ENCODE measurements at places on chromosomes 1 and 21.

GRCh38 chr1:30473922-30474817 is 249.2 kb downstream of the MATN1 start:
- DNase-seq, result no peak

DNA sequence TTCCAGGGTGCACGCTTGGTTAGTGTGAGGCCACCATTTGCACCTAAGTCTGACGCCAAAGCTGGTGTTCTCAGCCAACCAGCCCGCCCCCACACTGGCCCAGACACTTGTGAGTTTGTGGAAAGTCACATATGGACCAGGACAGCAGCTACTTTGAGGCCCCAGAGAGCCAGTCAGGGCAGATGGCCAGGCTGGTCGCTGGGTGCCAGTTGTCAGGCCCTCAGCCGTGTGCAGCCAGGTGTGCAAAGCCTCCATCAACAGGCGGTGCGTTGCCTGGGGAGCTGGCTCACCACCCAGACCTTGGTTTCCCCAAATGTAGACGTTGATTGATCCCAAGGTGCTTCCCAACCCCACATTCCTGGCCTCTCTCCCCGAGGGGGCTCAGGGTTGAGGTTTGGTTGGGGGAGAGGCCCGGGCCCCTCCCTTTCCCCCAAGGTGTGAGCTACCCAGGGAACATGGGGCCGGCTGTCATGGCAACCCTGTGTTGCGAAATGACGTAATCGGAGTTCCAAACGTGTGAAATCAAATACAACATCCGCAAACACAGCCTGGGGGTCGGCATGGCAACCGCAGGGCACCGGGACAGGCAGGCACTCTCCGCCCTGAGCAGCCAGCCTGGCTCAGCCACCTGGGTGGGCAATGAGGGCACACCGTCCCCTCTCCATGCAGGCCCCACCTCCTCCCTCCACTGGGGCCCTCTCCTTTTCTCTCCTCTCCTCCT is 42.2 kb upstream of the WNT4 start:
- peak; percentile 50 for DNase-seq

DNA sequence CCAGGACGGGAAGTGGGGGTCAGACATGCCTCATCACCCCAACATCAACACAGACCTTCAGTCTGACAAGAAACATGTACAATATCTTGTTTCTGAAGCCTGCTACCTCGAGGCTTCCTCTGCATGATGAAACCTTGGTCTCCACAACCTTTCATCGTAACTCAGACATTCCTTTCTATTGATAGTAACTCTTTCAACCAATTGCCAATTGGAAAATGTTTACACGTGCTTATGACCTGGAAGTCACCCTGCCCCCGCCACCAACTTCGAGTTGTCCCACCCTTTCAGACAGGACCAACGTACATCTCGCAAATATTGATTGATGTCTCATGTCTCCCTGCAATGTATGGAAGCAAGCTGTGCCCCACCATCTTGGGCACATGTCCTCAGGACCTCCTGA is 159.5 kb downstream of the ETS2 start:
- no peak for DNase-seq

DNA sequence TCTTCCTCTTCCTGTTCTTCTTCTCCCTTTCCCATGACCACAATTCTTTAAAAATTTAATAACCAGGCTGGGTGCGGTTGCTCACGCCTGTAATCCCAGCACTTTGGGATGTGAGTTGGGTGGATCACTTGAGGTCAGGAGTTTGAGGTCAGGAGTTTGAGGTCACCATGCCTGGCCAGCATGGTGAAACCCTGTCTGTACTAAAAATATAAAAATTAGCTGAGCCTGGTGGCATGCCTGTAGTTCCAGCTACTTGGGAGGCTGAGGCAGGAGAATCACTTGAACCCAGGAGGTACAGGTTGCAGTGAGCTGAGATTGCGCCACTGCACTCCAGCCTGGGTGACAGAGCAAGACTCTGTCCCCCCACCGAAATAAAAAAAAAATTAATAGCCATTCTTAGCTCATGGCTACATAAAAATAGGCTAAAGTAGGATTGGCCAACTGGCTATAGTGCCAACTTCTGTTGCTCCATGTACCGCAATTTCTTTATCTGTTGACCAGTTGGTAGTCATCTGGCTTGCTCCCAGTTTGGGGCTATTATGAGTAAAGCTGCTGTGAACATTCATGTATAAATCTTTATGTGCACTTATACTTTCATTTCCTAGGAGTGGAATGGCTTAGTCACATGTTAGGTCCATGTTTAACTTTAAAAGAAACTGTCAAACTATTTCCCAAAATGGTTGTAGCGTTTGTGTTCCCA is 136.3 kb downstream of the PEX14 start:
- DNase-seq, result no peak

- DNase-seq, result no peak
These were observed 579 bp upstream of the ZNF684 start for GRCh38 chr1:40530735-40531380.

DNA sequence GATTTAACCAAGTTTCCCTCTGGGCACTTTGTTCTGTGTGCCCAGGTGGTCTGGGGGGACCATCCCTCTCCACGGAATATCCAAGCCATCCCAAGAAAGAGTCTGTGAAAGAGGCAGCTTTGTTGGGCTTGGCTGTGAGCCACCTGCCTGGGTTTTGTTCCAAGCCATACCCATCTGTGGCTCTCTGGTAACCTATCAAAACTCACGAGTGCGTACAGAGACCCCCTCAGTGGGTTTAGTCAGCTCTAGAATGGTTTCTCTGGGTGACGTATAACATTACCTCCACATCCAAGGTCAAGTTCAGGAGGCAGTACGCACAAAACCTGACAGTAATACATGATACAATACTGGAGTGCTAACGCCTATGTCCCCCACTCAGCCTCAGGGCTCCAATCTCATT is 54.2 kb downstream of the DNTTIP2 start:
- no peak for DNase-seq

DNA sequence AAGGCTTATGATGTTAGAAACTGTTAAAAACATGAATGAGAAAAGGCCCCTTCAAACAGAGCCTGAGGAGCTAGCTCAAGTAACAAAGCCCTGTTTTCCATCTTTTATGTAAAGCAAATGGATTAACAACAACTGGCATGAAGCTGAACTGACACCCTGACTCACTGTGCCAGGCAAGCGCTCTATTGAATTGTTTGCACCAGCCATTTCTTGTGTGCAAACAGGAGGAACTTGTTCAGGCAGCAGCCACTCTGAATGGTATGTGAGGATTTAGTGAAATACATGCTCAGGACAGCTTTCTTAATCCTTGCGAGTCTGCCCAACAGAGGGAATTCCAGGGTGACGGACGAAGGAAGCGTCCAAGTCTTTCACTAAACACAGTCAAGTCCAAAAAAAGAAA is 291.1 kb upstream of the ADGRL2 start:
- no peak for DNase-seq

DNA sequence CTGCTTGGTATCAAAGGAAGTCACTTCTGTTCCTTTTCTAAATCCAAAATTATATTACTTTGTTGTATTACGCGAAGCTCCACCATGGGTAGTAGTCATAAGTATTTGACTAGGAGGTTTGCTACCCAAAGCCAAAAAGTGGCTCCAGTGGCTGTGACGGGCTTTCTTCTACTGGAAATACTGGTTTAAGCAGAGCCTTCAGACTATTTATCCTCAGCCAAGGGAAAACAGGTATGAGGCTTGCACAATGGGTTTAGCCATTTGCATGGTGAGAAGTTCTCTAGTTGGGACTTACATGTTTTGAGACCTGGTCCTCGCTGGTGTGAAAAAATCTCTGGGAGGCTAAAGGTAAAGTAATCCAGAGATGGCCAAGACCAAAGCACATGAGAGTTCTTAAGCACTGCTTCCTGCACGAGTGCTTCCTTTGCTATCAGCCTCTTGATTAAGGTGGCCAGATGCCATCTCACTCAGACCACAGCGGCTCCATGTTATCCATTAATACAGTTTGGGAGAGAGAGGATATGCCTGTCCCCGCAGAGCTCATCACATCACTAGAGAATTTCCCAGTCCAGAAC is 121.2 kb downstream of the PIK3R3 start:
- DNase-seq, result no peak

DNA sequence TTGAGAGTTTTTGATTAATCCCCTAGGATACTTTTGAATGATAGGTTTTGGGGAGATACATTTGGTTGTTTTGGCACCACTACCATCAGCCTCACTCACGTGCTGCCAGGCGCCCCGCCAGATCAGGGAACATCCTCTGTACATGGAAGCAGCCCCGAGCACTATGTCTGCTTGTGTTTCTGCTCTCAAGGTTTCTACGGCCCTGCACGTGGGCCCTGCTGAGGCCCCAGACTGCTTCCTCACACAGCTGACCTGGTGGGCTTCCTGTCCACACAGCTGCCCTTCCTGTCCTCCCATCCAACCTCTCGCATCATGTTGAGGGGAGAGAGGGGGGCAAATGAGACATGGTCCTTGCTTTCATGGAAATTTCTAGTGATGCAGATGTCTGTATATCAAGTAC is 20.0 kb downstream of the ADARB1 start:
- no peak for DNase-seq

GRCh38 chr1:175191659-175192058 is 917 bp downstream of the KIAA0040 start:
- no peak for DNase-seq

Measured in nephron progenitor cell (in vitro differentiated cells).